CD8-positive, alpha-beta memory T cell (primary cell): ENCODE measurements at places on chromosomes 1 and 21. TPM values are rescaled to one million over a fixed set of nuclear protein-coding genes. Genes with fewer than 3 reads are reported as not detected.

DNA sequence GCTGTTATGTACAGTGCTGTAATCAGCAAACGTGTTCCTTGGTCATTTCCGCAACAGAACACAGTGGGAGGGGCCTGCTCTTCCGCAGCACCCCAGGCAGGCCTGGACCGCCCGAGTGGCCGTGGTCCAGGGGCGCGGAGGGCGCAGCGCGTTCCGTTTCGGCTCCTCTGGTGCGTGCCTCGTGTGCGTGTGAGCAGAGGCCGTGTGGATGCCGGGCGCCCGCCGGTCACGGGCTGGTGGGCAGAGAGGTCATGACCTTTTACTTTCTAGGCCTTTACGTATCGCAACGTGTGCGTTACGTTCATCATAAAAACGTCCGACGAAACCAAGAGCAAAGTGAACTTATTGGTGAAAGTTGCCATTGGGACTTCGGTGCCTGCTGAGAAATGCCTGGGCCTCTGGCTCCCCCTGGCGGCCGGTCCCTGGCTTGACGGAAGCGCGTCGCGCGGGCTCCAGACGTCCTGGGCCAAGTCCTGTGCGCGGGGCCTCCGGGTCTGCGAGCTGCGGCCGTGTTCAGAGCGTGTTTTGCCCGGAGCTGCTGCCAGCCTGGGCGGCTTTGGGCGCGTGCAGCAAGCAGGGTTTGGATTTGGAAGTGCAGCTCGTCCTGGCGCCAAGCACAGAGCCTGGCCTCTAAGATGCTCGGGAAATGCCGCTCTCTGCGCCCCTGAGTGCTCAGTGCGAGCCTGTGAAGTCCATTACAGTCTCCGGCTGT is 34.4 kb downstream of the COL18A1 start:
- DNase-seq, result peak; percentile 86

DNA sequence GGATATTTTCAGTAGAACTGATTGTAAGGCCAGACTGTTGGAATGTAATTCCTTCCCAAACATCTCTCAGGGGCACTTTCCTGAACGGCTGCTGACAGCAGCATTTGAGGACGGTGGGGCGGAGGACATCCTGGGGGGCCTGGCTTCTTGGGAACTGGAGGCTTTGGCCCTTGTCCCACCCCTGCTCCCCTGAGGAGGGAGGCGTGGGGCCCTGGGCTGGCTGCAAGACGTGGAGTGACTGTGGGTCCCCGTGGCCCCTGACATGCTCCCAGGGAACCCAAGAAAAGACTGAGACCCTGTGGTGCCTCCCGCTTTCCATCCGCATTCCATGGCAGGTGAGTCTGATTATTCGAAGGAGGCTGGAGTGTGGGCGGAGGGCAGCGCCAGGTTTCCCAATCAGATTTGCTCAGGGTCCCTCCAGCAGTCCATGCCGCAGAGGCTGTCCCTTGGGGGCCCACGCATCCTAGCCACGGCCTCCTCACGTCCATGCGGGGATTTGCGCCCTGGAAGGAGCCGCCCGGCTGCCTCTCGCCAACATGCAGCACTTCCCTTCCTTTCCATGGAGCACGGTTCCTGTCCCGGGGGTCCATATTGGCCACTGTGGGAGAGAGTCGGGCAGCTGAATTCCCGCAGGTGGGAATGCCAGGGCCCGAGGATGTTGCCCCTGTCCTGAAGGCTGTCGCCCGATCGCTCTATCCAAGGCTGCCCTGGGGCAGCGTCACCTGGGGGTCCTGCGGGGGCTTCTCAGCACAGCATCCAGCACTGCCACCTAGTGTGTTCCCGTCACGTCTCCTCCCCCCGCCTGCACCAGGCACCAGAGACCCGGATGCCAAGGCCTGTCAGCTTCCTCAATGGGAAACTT is 69.0 kb downstream of the FAAP20 start:
- no peak for DNase-seq

- DNase-seq, result no peak
These were observed 344.5 kb downstream of the LMX1A start for GRCh38 chr1:165011991-165012531.

DNA sequence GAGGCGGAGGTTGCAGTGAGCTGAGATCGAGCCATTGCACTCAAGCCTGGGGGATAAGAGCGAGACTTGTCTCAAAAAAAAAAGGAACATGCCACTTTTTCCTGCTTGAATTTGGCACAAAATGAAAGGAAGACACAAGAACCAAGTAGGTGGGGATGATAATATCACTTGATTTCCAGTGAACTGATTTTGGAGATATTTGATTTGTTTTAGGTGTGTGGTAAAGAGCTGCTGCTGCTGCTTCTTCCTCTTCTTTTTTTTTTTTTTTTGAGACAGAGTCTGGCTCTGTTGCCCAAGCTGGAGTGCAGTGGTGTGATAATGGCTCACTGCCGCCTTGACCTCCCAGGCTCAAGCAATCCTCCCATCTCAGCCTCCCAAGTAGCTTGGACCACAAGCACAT is 29.9 kb upstream of the CAPZB start:
- DNase-seq, result no peak

DNA sequence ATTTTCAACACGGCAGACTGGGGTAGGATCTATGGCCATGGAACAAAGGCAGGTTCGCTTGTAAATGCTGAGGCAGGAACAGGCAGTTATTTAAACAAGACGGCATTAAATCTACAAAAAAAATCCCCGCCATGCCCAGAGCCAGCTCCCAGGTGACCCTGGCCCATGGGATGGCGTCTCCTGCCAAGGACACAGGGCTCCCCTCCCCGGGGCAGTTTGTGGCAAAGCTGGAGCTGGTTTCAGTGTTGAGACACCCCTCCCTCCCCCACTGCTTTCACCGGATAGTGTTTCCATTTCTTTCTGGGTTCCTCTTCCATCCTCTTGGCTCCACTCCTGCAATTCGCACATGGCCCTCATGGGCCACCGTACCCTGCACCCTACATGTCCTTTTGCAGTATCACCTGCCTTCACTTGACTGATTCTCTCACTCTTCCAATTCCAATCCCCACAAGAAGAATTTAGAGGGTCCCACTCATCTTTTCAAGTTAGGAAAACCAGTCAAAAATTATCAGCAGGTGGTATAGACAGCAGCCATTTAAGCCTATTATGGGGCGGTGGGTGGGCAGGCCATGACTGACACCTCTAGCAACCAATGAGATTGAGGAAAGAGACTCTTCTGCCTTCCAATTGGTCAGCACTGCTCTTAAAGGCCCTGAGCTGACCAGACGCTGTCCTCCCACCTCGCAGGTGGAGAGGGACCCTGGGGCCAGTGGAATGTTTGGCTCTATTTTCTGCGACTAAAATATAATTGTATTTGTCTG is 52.0 kb downstream of the OLIG1 start:
- DNase-seq, result no peak

DNA sequence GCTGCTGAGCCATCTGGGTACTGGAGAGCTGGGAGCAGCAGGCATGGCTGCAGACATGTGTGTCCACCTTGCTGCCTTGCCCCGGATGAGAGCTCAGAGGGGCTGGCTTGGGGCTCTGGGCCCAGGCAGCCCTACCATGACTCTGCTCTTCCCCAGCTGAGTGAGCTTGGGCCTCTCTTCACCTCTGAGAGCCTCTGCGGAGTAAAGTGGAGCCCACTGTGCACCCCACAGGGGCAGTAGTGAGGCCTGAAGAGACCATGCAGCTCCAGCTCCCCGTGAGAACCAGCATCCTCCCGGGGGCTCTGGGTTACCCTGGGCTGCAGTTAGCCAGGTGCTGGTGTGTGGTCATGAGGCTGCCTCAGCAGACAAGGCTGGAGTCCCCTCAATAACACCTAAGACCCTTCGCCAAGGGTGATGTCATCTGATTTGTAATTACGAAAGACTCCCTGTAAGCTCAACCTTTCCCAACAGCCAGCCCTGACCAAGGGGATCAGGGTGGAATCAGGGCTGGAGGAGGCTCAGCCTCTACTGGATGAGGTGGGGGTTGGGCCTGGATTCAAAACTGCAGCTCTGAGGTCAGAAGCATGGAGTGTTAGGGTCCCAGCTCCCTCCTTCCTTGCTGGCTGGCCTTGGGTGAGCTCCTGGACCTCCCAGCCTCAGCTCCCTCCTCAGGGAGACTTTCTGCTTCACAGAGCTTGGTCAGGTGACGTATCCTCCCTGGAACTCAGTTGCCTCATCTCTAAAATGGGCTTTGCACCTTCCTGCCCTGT is 308.0 kb downstream of the MATN1 start:
- DNase-seq, result no peak

- no peak for DNase-seq
These were observed 2.8 kb downstream of the SIPA1L2 start for GRCh38 chr1:232627171-232627570.

GRCh38 chr1:79899914-79900313 is 893.4 kb upstream of the ADGRL4 start:
- no peak for DNase-seq

- DNase-seq, result no peak
These were observed 27.5 kb downstream of the ATP8B2 start for GRCh38 chr1:154352581-154353459.

DNA sequence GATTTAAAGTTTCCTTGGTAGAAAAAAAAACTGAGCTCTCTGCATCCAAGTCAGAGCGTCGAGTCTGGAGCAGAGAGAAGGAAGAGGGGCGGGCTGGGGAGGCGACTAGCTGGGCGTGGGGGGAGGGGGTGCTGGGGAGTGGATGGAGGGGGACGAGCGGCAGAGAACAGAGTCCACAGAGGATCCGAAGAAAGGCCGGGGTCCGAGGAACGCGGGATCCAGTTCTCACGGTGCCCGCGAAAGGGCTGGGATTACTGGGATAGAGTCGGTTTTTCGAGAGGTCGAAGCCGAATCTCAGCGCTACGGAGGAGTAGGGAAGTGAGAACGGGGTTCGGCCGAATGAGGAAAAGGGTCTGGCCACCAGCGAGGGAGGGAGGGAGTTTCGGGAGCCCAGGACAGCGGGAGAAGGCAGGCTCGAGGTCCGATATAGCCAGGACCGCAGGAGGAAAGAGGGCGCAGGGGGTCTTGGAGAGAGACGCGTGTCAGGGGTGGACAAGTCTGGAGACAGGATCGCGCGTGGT is 665 bp downstream of the DAB1 start:
- DNase-seq, result no peak

DNA sequence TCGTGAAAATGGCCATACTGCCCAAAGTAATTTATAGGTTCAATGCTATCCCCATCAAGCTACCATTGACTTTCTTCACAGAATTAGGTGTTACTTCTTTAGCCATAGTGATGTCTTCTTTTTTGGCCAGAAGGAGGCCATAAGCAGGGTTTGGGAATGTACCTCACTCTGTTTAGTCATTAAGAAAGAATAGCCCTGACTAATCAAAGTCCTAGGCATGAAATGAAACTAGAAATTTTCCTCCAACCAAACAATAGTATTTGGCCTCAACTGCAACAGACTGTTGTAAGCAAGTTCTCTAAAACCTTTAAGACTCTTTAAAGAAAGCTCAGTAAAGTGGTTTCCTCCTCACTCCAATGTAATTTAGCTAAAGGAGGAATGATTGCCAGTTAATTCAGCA is 163.9 kb downstream of the AKT3 start:
- DNase-seq, result no peak

DNA sequence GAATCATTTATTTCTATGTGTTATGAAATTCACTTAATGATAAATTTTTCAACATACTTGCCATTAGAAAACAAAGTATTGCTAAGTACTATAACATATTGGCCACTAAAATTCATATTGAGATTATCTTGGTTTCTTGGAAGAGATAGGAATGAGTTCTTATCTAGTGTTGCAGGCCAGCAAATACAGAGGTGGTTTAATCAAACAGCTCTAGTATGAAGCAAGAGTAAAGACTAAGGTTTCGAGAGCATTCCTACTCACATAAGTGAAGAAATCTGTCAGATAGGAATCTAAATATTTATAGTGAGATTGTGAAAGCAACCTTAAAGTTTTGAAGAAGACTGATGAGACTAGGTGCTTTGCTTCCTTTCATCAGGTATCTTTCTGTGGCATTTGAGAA is 37.9 kb upstream of the FOXE3 start:
- DNase-seq, result no peak

The TMEM61 gene
- not detected for total RNA-seq

The TMOD4 gene
- total RNA-seq, result 2.4 TPM

The GBP2 gene
- total RNA-seq, result 165 TPM

The PTGS2 gene
- 3.7 TPM for total RNA-seq

The LRRC53 gene
- total RNA-seq, result not detected

The CLCNKA gene
- total RNA-seq, result not detected

The AIM2 gene
- total RNA-seq, result 41.1 TPM

The PUSL1 gene
- total RNA-seq, result 32.9 TPM
